ENCODE measurements at places on chromosomes 6 and 20. TPM values are rescaled to one million over a fixed set of nuclear protein-coding genes. Genes with fewer than 3 reads are reported as not detected.
A peak's percentile ranks its signal among the peaks of the same experiment; 100 is the strongest.

GRCh38 chr6:50966986-50967385 lies 148.3 kb downstream of the TFAP2B start:
- DNase-seq: no peak

GRCh38 chr20:16517946-16518783 lies 55.1 kb downstream of the KIF16B start:
- DNase-seq: peak; percentile 42

DNA sequence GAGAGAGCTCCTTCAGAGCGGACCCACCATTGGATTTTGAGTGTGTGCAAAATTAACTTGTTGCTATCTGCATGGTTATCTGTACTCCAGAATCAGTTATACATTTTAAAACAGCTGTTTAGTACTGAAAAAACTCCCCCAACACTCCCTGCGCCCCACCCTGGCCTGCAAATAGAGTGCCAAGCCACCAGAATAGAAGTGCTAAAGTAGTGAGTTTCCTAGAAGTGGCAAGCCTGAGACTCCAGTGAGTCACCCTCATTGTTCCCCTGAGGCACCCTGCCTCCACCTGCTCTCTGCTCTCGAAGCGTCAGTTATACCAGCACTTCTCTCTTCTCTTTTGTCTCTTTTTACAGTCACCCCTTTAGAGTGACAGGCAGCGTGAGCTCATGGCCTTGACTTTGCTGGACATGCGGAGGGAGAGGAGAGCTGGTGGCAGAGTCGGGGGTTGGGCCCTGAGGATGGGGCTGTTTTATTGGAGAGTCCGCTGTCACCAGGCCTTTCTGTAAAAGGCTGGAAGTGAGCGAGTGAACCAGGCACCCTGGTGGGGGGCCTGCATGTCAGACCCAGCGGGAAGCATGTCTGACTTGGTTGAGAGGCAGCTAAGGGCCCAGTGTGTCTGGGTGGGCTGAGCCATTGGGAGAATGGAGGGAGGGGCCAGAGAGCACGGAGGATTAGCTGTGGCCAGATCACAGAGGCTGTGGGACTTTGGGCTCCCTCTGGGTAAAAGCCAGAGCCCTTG lies 10.4 kb downstream of the IGF2R start:
- no peak for DNase-seq

DNA sequence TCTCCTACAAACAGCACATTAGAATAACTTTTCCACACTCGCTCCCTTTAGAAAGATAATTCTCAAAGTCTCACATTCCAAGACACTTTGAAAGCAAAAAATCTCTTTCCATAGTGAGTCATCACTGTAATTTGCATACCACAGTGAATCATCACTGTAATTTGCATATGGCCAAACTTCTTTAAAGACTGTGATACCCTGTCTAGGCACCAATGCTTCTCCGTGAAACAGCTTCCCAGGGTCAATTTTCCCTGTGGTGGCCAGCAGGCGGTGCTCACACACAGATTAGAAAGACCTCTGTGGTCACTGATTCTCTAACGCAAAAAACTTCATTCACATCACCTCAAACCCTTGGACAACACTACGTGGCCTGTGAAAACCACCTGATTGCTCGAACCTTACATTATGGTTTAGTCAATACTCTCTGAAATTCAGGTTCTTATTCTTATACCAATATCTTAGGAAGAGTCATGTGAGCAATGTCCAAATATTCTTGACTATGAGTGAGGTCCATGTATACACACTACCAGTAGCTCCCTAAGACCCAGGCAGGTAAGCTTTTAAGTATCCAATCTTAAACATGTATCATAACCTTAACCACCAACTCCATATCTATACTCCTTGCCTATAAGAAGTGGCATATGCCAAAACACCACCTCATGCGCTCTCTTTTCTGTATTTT lies 78.5 kb upstream of the PHACTR1 start:
- DNase-seq: peak; percentile 56

DNA sequence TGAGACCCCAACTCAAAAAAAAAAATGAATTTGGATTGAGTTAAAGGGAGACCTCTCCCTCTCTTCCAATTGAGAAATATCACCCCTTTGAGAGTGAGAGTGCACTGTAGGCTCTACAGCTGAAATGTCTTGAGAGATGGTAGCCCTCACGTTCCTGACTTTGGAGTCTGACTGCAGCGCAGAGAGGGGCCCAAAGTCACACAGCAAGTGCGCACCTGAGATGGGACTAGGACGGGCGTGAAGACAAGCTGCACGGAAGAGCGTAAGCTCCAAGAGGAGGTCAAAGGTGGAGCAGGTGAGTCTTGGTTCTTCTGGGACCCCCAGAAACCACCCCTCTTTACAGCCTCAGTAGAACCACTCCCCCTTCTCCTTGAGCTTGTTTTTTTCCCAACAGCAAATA lies 643 bp downstream of the SLA2 start:
- DNase-seq: no peak

GRCh38 chr6:136079701-136080565 lies 170.2 kb downstream of the MTFR2 start:
- DNase-seq: no peak

- DNase-seq: peak; percentile 67
Observed at GRCh38 chr20:60057123-60057865, 99.1 kb downstream of the CDH26 start.

- DNase-seq: no peak
Observed at GRCh38 chr20:22827916-22828315, 207.2 kb upstream of the SSTR4 start.

DNA sequence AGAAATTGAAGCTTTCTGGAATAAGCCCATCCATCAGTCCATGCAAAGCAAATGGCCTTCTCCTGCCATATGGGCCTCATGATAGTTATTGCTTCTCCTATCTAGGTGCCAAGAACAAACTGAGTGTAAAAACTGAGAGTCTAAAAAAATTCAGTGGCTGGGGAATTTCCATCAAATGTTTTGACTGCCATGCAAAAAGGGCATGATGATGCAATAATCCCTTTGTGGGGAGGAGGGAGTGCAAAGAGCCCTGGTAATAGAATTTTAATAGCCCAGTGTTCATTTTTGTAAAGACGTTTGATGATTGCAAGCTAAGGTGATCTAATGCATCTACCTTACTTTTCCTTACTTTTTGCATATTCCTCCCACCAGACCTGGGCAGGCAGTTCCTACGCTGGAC lies 683.7 kb downstream of the EPM2A start:
- DNase-seq: no peak

- no peak for DNase-seq
Observed at GRCh38 chr6:4084444-4085331, 5.8 kb upstream of the FAM217A start.

GRCh38 chr6:97361286-97361685 lies 78.3 kb upstream of the MMS22L start:
- no peak for DNase-seq

DNA sequence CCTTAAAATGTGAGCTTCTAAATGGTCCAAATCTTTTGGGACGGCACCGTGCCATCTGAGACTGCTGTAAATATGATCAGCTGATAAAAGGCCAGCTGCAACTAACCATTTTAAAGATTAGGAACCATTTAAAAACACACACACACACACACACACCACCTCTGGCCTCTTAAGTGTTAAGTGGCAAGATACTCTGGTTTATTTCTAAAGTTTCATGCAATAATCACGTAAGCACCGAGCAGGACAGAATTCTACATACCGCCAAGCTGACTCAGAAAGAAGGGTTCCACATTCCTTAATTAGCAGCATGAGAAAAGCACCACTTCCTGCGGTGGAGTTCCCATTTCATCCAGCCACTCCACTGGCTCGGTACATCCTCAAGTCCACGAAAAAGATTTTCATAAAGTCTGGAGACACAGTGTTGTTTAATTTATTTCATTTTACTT lies 17.8 kb upstream of the ZNF217 start:
- DNase-seq: no peak

DNA sequence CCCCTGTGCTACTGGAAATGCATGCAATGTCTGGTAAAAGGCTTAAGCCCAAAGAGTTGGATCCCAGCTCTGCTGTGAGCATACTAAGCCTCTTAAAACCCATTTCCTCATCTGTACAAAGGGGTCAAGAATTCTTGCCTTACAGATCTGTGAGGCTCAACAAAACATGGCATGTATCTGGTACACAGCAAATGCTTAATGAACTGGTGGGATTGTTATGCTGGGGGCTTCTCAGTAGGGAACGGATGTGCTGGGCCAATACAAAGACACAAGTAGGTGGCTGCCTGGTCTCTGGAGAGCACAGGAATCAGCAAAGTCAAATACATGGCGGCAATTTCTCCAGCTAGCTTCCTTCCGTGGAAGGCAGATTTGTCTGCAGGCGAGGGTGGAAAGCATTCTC lies 62.3 kb downstream of the LAMP5 start:
- no peak for DNase-seq

DNA sequence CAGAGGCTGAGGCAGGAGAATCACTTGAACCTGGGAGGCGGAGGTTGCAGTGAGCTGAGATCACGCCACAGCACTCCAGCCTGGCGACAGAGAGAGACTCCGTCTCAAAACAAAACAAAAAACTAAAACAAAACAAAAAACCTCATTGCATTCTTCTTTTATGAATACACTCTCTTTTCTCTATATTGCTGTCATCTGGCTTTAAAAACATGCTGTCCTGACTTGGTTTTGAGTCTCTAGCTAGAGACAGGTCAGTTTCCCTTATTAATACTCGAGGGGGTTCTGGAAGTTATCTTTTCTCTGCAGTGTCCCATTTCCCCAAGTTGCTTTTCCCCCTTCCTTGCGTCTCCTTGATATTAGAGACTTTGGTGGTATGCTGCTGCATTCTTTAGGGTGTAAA lies 50.9 kb downstream of the RIOK1 start:
- no peak for DNase-seq

GRCh38 chr20:37662308-37662707 lies 31.5 kb upstream of the CTNNBL1 start:
- DNase-seq: no peak

GRCh38 chr6:107344383-107344782 lies 115.0 kb downstream of the PDSS2 start:
- DNase-seq: no peak

DNA sequence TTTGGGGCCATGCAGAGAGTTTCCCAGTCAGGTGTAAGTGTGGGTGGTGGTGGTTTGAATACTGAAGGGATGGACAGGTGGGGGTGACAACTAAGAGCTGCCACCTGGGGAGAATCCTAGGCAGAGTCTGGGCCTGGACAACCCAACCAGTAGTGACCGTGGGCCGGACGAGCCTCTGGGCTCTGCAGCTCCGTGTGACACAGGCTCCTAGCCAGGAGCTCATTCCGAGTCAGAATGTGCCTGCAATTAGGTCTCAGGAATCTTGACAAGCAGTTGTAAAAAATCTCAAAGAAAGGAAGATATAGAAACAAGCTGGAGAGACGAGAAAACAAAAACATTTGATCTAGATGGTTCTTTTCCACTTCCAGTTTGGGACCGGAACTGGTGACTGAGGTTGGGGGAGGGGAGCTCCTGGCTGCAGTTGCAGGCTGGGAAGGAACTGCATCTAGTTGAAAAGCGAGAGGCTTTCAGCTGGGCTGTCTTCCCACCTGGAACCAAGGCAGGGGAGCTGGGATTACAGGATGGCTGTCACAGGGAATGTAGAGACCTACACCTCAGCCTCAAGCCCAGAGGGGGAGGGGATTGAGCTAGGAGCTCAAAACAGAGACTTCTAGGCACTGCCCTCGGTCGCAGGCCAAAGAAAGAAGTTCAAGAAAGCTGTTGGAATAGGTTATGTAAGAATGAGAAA lies 156.9 kb downstream of the PAX1 start:
- DNase-seq: no peak

DNA sequence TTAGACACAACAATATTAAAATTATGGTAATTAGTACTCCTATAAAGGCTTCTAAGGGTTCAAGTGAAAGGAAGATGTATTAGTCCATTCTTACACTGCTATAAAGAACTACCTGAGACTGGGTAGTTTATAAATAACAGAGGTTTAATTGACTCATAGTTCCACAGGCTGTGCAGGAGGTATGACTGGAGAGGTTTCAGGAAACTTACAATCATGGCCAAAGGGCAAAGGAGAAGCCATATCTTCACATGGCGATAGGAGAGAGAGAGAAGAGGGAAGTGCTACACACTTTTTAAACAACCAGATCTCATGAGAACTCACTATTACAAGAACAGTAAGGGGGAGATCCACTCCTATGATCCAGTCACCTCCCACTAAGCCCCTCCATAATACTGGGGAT lies 52.9 kb downstream of the TINAG start:
- no peak for DNase-seq

DNA sequence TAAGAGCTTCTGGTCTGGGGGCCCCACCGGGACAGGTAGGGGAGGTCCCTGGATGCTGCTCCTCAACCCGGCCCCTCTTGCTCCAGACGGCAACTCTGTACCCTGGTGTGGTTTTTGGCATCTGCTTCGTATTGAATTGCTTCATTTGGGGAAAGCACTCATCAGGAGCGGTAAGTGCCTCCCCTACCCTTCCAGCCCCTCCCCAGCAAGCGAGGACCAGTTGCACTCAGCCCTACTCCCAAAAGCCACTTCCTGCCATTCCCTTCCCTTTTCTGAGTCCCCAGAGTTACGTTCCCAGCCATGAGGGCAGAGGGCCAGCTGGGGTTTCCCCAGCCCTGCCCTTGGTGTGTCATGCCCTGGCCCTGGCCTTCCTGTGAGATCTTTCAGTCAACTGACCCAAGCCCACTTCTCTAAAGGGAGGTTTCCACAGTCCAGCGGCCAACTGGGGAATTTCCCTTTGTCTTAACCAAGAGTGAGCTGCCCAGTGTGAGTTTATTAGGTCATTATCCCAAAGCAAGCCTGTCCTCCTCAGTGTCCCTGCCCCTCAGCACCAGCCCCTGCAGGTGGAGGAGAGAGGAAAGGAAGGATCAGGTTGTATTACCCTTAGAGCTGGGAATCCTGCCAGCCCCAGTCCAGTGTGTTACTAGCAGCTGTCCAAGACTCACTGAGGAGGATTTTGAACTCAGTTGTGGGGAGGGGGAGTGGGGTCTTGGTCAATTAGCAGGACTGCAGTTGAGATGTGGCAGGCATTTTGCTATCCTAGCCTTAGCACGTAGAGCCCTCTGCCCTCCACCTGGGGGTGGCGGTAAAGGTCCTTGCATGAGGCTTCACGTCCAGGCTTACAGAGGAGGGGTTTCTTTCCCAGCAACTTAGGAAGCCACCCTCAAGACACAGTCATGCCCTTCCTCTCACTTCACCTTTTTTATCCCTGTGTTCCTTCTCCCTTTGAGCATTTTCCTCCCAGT lies 45.8 kb downstream of the TM9SF4 start:
- peak; percentile 35 for DNase-seq

The DPPA5 gene
- total RNA-seq: not detected

The SIM1 gene
- total RNA-seq: 0.55 TPM

The ARMC12 gene
- 2.7 TPM for total RNA-seq

The DYNLT2 gene
- total RNA-seq: 2.8 TPM

The FAM209B gene
- 0.55 TPM for total RNA-seq

The PRKN gene
- 3.2 TPM for total RNA-seq

The GPX5 gene
- not detected for total RNA-seq

The ARMH2 gene
- total RNA-seq: not detected

The DCBLD1 gene
- 10.1 TPM for total RNA-seq

The TULP4 gene
- total RNA-seq: 115 TPM

The CYP21A2 gene
- total RNA-seq: 0.23 TPM

Measured in neural crest cell (in vitro differentiated cells).